ENCODE measurements at places on chromosomes 3 and 15.
A peak's percentile ranks its signal among the peaks of the same experiment; 100 is the strongest.

DNA sequence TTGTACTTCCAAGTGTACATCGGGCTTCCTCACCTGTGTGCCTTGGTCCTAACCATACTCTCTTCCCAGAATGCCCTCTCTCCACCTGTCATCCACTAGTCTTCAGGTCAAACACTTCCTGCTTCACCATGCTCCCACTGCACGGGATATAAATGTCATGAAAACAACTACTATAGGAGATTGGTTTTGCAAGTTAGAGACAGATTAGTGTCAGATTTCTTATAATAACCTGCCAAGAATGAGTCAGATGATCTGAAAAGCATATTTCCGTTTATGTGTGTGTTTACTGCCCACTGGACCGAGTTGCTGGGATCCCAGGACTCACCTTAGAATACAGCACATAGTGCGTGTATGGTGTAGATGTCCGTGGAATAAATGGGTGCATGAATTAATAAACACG, 21.4 kb downstream of the PLA1A start:
- no peak for DNase-seq

DNA sequence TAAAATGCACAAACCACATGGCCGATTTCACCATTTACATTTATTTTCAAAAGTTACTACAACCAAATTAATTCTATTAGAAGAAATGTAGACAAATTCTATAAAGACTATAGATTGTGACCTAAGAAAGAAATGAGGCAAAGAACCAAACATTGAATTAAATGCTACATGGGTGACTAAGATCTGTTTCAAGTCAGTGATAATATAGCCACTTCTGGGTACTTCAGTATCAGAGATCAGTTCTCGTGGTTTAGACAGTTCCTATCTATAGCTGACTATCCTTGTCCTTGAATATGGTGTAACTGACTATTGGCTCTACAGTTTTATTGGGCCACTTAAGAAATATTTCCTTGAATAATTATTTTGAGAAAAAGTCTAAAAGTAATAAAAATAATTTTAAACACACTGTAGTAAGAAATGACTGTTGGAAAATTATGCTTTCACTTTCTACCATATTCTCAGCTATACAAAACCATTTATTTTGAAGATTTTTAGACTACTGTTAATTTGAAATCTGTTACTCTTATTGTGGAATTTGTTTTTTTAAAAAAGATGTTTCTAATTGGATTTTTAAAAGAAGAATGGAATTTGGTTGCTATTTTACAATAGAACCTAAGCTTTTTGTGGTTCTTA, 14.1 kb downstream of the KCNMB3 start:
- no peak for DNase-seq

DNA sequence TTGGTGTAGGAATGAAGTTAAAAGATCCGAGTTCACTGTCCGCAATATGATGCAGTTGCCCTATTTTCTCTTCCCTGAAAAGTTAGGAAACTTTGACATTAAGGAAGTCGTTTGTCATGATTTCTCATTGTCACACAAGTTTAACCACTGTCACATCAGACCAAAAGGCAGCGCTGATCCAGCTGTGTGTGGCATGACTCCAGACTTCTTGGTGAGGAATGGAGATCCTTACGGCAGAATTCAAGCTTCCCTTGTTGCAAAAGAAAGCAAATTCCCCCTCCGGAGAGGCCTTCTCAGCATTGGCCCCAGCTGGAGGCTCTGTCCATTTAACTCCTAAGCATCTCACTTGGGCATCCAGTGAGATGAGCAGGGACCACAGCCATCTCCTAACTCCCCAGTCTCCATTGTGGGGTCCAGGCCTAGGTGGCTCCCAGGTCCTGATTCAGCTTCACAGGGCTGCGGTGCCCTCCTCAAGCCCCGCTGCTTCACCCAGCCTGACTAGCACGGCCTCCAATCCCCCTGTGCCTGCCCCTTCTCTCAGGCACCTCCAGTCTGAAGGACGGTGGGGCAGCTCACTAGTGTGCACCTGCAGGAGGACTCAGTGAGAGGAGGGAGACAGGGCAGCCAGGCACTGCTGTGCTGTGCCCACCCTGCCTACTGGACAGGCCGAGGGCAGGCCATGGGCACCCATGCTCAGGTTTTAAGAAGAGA, 159.5 kb downstream of the CHSY1 start:
- DNase-seq, result no peak

DNA sequence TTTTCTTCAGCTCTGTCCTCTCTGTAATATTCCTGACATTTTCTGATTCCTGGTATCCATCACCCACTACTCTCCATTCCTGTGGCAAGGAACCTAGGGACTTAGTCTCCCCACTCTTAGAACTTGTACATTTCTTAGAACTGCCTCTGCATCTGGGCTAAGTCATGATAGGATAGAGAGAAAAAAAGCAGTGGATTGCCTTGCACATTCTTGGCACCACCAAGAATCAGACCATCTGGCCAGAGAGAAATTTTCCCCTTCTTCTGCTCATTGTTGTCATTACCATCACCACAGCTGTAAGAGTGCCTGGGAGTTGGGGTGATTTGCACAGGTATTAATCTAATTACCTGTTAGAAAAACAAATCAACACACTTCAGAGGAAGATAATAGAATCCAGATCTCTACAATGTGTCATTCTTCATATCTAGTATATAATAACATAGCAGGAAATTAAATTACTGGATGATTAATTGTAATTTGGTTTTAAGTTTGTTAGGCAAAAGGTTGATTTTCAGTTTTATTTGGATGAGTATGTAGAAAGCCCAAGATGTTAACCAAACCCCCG, 264.8 kb upstream of the ZPLD1 start:
- DNase-seq, result no peak

DNA sequence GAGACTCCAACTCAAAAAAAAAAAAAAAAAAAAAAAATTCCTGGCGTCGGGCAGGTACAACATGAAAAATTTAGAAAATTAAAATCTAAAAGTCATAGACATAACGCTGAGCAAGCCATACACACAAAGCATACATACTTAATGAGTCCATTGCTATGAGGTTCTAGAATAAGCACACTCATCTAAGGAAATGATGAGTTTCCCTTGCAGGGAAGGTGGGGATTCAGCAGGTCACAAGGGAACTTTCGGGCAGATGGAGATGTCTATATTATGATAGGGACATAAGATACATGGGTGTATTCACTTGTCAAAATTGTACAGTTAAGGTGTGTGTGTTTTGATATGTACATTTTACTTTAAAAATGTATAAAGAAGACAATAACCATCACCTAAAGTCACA, 120.2 kb upstream of the LIPC start:
- no peak for DNase-seq

- DNase-seq, result no peak
Measured at GRCh38 chr3:148528024-148528423, 169.7 kb upstream of the AGTR1 start.

DNA sequence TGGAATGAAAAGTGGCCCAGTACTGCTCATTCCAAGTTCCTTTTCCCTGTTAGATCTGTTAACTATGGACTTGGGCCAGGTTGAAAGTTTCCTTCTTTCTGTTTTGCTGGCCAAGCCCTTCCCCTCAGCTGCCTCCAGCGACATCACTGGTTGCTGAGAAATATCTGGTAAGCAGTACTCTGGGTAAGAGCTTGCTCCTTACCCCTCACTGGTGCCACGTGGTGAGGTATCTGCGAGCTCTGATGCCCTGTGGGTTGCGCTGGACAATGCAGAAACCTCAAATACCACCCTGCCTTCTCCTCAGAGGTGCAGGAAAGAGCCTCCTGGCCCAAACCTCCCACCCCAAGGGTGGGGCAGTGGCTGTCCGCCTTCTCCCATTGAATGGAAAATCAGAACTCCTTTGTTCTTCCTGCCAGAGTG, 42.9 kb upstream of the APH1B start:
- no peak for DNase-seq

DNA sequence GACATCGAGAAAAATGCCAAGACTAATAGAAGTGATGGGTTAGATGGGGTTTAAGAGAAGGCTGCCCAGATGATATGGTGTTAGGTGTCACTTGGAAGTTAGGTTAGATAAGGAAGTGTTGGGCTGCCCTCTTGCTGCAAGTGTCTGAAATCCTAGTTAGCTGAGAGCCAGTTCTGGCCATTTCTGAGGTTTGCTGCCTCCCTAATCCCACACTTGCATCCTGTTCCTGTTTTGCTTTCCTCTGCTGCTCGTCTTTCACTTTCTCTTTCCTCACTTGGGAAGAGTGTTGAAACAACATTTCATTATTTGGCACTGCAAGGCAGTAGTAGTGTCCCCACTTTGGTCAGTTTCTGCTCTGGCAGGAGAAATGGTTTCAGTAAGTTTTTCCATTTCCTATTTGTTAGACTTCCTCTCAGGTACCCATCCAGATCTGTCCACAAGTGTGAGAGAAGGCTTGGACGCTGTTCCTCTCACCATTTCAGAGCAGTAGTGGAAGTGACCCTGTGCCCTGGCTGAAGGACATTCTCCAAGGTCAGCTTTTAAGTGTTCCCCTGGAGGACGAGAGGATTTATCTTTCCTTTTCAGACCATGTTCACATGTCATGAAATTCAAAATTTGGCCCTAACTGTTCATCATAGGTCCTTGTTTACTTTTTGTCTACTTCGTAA, 93.3 kb downstream of the ADAMTSL3 start:
- DNase-seq, result no peak

GRCh38 chr15:40128766-40129660, 20.3 kb upstream of the BMF start:
- DNase-seq, result no peak

DNA sequence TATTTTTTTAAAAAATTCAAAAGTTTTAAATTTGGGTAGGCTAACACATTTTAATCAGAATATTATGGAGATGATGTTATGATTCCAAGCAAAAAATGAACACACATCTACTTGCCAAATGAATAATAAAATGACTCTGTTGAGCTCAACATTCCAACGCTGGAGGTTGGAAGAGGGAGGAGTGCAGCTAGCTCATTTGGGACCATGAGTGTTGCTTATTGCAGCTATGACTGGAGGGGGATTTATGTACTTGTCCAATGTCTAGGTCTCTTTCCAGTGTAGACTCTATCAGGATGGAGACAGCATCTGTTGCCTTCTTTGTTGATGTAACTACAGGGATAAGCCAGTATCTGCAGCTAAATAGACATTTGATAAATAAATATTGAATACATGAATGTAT, 310.6 kb downstream of the CACNA2D3 start:
- no peak for DNase-seq

GRCh38 chr3:158631981-158632380, 12.3 kb upstream of the GFM1 start:
- DNase-seq, result no peak

DNA sequence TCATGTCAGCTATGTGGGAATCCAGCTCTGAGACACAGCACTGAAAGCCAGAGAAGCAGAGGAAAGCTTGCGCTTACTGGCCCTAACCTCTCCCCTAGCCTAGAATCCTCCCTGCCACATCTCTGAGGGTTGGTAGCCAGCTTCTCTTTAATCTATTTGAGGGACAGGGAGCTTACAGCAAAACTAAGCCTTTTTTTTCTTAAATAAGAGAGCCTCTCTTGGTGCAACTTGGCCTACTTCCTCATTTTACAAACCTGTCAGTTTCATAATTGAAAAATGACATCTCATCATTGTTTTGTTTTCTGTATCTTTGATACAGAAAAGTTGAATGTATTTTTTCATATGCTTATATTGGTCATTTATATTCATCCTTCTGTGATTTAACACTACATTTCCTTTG, 193.9 kb downstream of the ZNF621 start:
- no peak for DNase-seq

- DNase-seq, result no peak
Measured at GRCh38 chr3:14208168-14208567, 29.6 kb downstream of the LSM3 start.

DNA sequence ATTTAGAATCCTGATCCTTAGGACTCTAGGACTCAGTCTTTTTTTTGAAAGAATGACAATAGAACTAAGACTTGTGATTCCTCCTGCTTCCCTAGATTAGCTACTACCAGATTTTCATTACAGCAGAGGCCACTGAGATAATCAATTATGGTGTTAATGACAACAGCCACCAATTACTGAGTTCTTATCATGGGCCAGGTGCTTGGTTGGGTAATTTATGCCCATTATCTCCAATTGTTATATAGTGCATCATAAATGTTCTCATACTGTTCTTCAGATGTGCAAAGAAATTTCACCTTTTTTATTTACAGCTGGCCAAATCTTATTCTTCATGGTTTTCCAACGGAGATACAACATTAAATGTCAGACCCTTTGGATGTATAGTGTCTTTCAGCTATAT, 162.9 kb upstream of the CMC1 start:
- DNase-seq, result no peak

DNA sequence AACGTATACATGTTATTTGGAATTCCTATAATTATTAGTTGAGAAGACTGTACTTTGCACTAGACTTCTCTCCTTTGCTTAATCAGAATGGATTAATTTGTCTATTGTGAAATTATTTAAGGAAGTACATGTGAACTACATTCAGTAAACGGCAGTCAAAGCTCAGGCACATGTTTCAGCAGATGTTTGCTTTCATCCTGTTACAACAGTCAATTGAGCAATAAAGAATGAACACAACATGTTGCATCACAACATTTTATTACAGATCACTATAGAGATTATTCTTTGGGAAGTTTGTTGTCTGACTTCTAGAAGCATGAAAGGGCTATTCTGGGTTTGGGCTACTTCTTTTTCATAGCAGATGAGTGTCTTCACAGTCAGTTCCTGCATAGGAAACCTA, 39.2 kb downstream of the RAB27A start:
- peak; percentile 26 for DNase-seq

GRCh38 chr3:43537225-43537624, 84.6 kb downstream of the ANO10 start:
- DNase-seq, result no peak

DNA sequence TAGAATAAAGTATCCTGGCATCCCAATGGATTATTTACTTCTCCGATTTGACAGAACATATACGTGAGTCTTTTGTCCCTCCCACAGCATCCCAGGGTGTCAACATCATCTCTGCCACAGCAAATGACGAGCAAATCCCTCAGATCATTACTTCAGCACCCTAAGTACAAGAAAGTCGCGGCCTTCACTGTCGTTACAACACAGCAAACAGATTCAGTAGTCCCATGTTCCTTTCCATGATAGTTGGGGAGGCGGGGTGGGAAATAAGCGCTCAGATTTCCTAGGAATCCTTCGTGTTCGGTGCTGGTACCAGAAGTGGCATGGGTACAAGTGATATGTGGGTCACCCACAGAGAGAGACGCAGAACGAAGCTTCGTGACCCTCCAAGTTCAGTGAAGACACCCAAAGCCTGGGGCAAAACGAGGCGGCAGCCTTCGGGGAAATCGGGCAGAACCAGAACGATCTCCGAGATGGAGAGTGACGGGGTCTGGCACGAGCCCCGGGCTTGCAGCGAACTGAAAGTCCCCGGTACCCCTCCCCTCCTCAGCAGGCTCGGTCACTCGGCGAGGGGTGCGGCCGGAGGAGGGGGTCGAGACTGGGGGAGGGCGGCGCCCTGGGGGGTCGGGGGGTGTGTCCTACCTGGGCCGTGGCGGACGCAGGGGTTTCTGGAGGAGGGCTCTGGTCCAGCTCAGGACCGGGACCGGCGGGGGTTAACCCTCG, 619 bp downstream of the TTBK2 start:
- no peak for DNase-seq
